ENCODE measurements at places on chromosomes 3 and 15. TPM values are rescaled to one million over a fixed set of nuclear protein-coding genes. Genes with fewer than 3 reads are reported as not detected.
A peak's percentile ranks its signal among the peaks of the same experiment; 100 is the strongest.

PCSK6 gene
- total RNA-seq = 0.83 TPM

EFHB gene
- 0.94 TPM for total RNA-seq

DNA sequence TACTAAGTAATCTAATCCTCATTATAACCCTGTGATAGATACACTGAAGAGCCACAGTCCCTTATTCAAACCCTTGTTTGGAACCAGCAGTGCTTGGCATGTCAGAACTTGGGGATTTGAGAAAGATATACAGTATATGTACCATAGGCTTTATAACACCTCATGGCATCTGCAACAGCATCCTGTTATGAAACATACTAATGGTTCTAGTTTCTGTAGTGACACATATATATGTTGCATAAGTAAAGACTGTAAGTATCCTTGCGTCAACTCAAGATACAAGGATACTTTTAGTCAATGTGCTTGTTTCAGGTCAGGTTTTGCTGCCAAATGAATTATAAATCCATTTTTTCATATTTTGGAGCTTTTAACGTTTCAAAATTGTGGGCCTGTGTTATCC, 58.5 kb downstream of the CCNL1 start:
- no peaks in the 10 kb centered on the region for H3K27me3 ChIP-seq
- H3K4me3 ChIP-seq = no peak overlapping the region
- H3K36me3 ChIP-seq = peaks cover 4% of the 10 kb centered on the region
- H3K4me1 ChIP-seq = peaks cover 53% of the 10 kb centered on the region
- H3K27ac ChIP-seq = no peak overlapping the region

KCNH8 gene
- total RNA-seq = not detected

DNA sequence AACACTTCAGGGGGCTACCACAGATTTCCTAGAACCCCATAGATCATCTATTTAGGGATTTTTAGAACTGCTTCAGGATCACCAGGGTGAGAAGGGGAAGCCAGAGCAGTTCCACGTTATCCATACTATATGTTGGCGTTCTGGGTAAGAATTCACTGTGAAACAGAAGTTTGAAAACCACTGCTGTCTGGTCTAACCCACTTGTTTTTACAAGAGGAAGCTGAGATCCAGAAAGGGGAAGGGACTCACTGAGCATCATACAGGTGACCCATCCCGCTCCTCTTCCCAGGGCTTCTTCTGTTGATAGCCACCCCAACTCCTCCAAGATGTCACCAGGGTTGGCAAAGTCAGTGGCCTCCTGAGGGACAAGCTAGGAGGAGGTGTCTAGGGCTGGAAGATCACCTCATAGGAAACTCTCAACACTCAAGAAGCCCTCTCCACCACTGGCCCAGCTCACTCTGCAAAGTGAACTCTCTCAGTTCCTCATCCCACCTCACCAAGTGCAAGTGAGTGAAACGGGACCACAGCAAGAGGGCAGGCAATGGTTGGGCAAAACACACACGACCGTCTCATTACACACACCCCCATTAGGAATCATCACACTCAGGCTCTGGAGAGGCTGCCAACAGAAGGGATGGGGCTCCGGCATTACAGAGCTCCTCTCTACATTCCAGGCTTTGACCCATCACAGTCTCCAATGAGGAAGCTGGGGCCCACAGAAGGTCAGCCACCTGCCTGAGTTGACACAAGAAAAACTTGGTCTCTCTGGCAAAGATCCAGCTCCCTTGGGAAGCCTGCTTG, 1.8 kb downstream of the DAPK2 start:
- no peaks in the 10 kb centered on the region for H3K36me3 ChIP-seq
- peak overlapping the region; percentile 60 for H3K4me3 ChIP-seq
- no peak for DNase-seq
- H3K27me3 ChIP-seq = peaks cover 30% of the 10 kb centered on the region
- H3K4me1 ChIP-seq = peaks cover 9% of the 10 kb centered on the region
- H3K27ac ChIP-seq = no peak overlapping the region

- H3K27ac ChIP-seq = no peak overlapping the region
- H3K27me3 ChIP-seq = no peaks in the 10 kb centered on the region
- H3K36me3 ChIP-seq = no peaks in the 10 kb centered on the region
- no peak overlapping the region for H3K4me3 ChIP-seq
Observed at GRCh38 chr3:86731501-86731901, 259.4 kb downstream of the VGLL3 start.

GRCh38 chr3:14876921-14877333, 58.2 kb downstream of the FGD5 start:
- no peaks in the 10 kb centered on the region for H3K36me3 ChIP-seq
- no peak overlapping the region for H3K27ac ChIP-seq
- peaks cover 10% of the 10 kb centered on the region for H3K27me3 ChIP-seq
- no peak overlapping the region for H3K4me3 ChIP-seq

FAM227B gene
- 3.1 TPM for total RNA-seq

DNA sequence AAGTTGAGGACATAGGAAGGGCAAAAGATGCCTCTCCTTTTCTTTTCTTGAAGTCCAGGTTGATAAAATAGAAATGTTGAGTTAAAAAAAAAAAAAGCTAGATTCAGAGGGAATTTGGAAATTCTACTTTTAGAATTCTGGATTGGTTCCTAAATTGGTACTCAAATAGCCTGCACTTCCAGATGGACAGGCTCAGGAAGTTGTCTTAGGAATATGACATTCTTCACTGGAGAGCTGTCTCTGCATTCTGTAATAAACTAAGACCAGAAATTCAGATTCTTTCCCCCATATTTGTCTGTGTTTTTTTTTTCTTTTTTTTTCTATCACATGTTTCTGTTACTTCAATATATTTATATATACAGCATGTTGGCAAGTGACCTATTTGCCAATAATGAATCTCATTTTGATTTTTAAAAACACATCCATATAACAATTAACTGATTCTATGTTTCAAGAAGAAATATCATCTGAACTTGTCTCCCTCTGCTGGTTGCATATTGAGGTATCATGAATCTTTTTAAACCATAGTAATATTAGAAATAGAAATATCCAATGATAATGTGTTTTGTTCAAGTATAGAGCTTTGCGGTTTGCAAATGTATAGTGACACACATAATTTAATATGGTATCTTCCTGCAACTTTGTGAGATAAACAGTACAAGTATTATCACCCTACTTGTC, 8.5 kb upstream of the LSAMP start:
- H3K27ac ChIP-seq = no peak overlapping the region
- no peak for DNase-seq
- H3K27me3 ChIP-seq = no peaks in the 10 kb centered on the region
- H3K4me1 ChIP-seq = no peaks in the 10 kb centered on the region
- H3K4me3 ChIP-seq = no peak overlapping the region

DNA sequence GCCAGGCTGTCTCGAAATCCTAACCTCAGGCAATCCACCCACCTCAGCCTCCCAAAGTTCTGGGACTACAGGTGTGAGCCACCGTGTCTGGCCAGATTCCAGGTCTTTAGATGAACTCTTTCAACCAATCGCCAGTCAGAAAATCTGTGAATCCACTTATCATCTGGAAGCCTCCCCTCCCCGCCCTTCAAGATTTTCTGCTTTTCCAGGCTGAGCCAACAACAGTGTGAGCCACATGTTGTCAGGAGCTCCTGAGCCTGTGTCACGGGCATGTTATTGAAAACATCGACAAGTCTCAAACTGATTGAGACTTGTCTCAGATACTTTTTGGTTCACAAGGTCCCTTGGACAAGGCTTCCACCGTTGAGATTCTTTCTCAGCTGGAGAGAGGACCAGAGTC, 52.0 kb upstream of the TRPM1 start:
- no peaks in the 10 kb centered on the region for H3K27me3 ChIP-seq
- H3K4me1 ChIP-seq = no peaks in the 10 kb centered on the region
- no peaks in the 10 kb centered on the region for H3K36me3 ChIP-seq

DNA sequence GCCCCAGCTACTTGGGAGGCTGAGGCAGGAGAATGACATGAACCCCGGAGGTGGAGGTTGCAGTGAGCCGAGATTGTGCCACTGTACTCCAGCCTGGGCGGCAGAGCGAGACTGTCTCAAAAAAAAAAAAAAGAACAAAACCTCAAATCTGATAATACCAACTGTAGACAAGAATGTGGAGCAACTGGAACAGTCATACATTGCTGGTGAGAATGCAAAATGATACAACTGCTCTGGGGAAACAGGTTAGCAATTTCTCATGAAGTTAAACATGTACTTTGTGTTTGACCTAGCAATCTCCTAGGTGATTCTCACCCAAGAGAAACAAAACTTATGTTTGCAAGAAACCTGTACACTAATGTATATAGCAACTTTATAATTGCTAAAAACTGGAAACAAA, 4.4 kb upstream of the VHL start:
- H3K27ac ChIP-seq = no peak overlapping the region
- no peak for DNase-seq
- H3K27me3 ChIP-seq = no peaks in the 10 kb centered on the region

GRCh38 chr3:134374791-134375581, 739 bp upstream of the AMOTL2 start:
- peaks cover 49% of the 10 kb centered on the region for H3K27me3 ChIP-seq
- H3K36me3 ChIP-seq = no peaks in the 10 kb centered on the region
- no peak for DNase-seq
- H3K4me1 ChIP-seq = peaks cover 5% of the 10 kb centered on the region

DNA sequence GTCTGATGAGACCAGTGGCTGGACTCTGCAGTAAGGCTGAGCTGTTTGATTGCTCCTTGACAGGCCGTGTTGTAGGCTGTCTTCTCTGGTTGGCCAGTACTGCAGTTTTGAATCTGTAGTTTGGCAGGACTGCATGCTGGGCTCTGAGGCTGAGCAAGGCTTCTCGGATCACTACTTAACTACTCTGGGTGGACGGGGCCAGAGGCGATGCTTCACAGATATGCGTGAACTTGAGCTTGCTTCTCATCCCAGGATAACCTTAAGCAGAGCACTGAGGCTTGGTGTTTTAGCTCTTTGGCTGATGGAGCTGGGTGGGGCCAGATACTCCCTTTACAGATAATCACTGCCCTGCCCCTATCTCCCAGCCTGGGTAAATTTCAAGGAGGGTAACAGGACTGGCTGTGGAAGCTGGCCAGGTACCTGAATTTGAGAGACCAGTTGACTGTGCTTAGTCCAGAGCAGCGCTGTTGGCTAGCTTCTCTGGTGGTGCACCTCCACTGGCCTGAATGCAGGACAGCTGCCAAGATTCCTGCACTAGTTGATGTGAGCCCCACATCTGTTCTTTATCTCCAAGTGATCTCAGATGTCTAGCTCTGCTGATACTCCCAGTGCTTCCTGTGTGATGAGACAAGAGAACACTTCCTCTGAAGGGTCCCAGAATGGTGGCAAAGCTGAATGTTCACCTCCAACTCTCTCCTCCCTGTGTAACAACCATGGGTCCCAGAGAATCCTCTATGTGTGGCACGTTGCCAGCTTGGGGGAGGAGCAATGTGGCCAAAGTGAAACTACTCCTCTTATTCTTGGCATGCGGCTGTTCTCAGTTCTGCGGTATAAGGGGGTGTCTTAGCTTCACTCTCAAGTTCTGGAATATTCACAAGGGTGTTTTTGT, 37.9 kb downstream of the RPL39L start:
- H3K27me3 ChIP-seq = no peaks in the 10 kb centered on the region
- peaks cover 13% of the 10 kb centered on the region for H3K36me3 ChIP-seq
- peak overlapping the region; percentile 20 for H3K27ac ChIP-seq

DNA sequence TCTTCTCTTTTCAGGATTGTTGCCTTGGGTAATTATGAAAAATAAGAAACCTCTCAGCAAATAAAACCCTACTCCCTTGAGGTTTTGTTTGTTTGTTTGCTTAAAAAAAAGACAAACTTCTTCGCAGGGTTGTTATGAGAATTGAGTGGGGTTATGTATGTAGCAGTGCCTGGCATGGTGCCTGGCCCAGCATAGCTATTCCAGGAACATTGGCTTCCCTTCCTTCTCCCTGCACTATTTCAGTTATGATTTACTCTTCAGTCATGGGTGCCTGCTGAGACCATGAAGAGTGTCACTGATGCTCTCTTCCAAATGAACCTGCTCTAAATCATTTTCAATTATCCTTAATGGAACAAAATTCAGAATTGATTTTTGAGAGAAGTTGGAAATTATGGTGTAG, 283.5 kb upstream of the ROPN1 start:
- H3K4me3 ChIP-seq = no peak overlapping the region
- no peaks in the 10 kb centered on the region for H3K4me1 ChIP-seq
- no peak for DNase-seq
- H3K27ac ChIP-seq = no peak overlapping the region
- H3K36me3 ChIP-seq = no peaks in the 10 kb centered on the region

BFSP2 gene
- not detected for total RNA-seq

MOBP gene
- 0.14 TPM for total RNA-seq

SLC28A2 gene
- total RNA-seq = not detected

TRIM71 gene
- 0.05 TPM for total RNA-seq

- H3K4me3 ChIP-seq = no peak overlapping the region
- H3K36me3 ChIP-seq = peaks cover 35% of the 10 kb centered on the region
- peak overlapping the region; percentile 83 for H3K27ac ChIP-seq
- no peaks in the 10 kb centered on the region for H3K27me3 ChIP-seq
- peaks cover 48% of the 10 kb centered on the region for H3K4me1 ChIP-seq
Observed at GRCh38 chr3:37997791-37998370, 7.3 kb downstream of the VILL start.
